NCI-H446 (cell line): ENCODE measurements at places on chromosomes 1 and 21.

GRCh38 chr21:20404915-20405314 is 593.3 kb upstream of the NCAM2 start:
- DNase-seq, result no peak

DNA sequence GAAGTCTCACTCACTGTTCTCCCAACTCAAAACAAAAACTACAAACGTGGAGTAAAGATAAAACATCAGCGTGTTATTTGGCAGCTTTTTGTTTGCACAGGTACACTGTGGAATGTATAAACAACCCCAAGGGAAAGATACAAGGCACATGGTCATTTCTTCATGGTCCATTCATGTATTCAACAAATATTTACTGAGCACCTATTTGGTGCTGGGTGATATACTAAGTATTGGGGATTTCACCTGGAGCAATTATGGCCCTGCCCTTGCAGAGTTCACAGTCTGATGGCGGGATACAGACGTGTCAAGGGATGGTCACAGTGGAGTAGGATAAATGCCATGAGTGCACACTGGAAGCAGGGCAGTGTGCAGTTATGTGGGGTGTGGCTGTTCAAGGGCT is 136.1 kb downstream of the SPATA46 start:
- no peak for DNase-seq

- DNase-seq, result no peak
Observed at GRCh38 chr1:215076322-215076721, 6.2 kb upstream of the KCNK2 start.

GRCh38 chr1:54069791-54070170 is 16.4 kb downstream of the TCEANC2 start:
- peak; percentile 46 for DNase-seq

DNA sequence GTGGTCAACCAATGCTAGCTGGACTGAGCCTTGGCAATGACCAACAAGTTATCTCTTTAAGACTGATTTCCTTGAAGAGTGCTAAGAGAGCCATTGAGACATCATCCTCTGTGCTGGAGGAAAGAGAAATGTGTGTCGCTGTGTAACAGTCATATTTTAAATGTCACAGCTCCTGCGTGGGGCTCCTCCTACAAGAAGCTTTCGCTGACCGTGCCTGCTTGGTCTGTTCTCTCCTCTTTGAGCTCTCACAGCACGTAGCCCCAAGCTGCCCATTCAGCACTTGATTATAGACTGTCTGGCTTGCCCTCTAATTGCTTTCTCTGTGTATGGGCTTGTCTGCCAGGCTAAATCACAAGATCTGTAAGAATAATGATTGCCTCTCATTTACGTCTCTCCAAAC is 221.3 kb downstream of the FOXD2 start:
- no peak for DNase-seq

DNA sequence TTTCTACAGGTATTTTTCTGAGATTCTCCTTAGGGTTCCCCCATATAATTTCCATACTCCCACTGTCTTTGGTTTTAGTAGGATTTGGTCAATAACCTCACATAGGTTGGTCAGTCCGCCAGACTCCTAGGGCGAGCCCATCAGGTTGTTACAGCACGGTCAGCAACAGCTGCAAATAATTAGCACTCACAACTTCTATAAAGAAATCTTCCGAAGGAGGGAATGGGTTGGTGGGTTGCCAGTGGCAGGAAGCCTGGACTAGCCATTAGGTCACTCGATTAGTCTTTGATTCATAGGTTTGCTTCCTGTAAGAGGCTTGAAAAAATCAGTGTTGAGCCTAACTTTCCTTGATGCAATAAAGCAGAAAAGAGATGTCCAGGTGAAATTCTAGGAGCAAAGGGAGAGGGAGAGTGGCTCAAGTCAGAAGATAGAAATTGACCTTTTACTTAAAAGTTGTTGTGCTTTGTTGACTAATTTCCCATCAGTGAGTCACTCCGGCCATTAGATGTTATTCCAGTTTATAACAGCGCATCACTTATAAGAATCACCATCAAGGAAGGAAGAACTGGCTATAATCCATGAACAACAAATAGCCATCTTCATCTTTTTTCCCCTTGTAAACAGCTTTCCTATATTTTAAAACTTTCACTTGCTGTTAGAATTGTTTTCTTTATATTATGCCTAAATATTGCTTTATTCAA is 88.3 kb downstream of the TPR start:
- DNase-seq, result no peak

GRCh38 chr21:34882719-34883131 is 166.4 kb downstream of the RUNX1 start:
- DNase-seq, result no peak

- DNase-seq, result peak; percentile 73
Observed at GRCh38 chr1:212566522-212567479, 41.8 kb upstream of the ATF3 start.

GRCh38 chr1:1123581-1124507 is 8.0 kb upstream of the C1orf159 start:
- peak; percentile 62 for DNase-seq

- DNase-seq, result peak; percentile 90
Observed at GRCh38 chr1:222618001-222618879, at the start of gene MIA3. Gene MIA3 (plus strand): TSS chr1:222618097. CDS start chr1:222618111, 14 bp downstream.

DNA sequence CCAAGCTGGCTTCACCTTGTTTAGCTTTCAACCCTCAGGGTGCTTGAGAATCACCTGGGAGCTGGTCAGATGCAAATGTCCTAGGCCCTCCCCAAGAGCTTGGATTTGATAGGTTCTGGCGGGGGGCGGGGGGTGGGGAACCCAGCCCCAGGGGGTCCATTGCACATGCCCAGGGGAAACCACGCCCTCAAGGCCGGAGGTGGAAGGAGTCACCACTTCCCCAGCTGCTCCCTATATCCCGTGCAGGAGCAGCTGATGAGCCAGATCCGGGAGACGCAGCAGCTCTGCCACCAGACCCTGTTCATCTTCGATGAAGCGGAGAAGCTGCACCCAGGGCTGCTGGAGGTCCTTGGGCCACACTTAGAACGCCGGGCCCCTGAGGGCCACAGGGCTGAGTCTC is 5.8 kb downstream of the TOR3A start:
- DNase-seq, result no peak

DNA sequence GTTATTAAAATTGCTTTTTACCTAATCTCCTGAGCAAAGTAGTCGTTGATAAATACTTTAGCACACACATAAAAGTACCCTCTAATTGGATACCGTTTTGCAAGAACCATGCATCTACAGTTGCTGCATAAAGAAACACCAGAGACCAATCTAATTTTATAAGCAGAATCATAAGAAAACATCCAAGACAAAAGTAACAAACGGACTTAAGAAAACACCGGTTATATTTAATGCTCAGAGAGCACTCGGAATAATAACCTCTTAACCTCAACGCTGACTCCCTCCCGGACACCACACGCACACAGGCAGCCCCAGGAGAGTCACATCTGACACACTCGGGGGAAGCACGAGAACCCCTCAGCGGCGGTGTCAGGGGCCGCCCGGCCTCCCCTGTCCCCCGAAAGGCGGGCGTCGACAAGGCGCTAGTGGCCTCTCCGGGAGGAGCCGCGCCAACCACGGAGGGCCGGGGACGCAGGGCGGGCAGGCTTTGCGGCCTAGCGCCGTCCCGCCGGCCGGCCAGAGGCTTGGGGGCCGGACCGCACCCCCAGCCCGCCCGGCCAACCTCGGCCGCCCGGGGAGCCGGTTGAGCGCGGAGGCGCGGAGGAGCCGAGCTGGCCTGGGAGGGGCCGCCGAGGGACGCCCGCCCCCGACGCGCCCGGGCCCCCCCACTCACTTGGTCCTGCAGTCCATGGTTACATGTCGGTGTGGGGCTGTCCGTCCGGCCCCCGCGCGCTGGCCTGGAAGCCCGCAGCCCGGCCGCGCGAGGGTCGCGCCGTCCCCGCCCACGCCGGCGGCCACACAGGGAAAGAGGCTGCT is 606 bp downstream of the DENND1B start:
- DNase-seq, result peak; percentile 41

GRCh38 chr1:234772345-234773147 is 162.6 kb upstream of the IRF2BP2 start:
- DNase-seq, result no peak

- no peak for DNase-seq
Observed at GRCh38 chr1:232587141-232588008, 42.6 kb downstream of the SIPA1L2 start.

DNA sequence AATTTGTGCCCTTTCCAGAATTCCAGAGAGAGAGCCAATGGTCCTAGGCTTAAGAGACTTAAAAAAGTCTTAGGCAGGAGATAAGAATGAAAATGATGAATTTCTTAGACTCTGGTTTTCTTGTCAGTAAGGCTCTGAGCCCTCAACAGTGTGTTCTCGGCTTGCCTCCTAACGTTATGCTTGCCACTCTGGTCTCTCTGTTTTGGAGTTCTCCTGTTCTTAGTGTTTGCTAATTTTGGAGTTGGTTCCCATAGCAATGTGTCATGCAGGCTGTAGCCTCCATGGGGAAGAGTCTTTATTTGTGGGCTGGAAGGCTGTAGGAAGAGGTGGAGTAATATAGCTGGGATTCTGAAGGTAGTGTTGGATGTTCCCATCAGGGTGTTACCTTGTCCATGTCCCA is 19.9 kb downstream of the TBX19 start:
- no peak for DNase-seq

DNA sequence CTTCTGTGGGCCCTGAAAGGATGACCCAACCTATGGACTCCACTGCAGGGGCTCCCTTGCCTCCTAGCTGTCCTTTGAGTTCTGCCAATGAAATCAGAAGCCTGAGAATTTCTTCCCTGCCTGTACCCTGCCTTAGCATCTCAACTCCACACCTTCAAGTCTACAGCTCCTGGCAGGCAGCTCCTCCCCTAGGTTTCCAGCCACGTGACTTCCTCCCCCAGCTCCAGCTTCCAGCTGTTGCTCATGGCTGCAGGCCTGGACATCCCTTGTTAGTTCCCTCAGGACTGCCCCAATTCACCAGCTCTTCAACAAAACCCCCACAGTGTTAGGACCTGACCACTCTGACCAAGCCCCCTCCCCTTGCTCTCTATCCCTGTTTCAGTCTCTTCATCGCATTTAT is 2.4 kb downstream of the RCAN1 start:
- no peak for DNase-seq

GRCh38 chr21:43817157-43818086 is 28.0 kb downstream of the RRP1 start:
- no peak for DNase-seq

- no peak for DNase-seq
Observed at GRCh38 chr1:204867666-204868339, 2.9 kb upstream of the NFASC start.

DNA sequence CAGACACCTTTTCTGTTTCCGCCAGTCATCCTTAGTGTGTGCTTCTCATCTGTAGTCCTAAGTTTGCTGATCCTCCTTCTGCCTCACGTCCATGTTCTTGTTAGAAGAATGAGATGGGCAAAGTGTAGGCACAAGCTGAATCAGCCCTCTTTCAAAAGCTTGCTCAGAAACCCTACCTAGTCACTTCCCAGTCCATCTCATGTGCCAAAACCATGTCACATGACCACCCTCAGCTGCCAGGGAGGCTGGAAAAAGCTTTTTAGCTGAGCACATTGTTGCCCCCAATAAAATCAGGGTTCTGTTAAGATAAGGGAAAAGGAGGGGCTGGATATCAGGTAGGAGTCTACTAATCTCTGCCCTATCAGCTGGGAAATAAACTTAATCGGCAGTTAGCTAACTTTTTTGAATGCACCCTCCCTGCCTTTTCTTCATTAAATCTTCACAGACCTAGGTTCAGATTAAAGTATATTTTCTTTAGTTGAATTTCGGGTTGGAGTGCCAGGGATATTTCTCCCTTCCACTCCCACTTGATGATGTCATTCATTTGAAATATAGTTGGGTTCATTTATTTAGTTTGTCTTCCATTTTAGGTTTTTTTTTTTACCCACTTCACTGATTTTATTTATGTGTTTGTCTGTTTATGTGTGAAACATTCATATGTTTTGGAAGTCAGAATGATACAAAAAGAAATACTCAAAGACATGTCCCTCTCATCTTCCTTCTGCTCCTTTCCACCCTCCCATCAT is 129.2 kb downstream of the ROR1 start:
- DNase-seq, result peak; percentile 59

DNA sequence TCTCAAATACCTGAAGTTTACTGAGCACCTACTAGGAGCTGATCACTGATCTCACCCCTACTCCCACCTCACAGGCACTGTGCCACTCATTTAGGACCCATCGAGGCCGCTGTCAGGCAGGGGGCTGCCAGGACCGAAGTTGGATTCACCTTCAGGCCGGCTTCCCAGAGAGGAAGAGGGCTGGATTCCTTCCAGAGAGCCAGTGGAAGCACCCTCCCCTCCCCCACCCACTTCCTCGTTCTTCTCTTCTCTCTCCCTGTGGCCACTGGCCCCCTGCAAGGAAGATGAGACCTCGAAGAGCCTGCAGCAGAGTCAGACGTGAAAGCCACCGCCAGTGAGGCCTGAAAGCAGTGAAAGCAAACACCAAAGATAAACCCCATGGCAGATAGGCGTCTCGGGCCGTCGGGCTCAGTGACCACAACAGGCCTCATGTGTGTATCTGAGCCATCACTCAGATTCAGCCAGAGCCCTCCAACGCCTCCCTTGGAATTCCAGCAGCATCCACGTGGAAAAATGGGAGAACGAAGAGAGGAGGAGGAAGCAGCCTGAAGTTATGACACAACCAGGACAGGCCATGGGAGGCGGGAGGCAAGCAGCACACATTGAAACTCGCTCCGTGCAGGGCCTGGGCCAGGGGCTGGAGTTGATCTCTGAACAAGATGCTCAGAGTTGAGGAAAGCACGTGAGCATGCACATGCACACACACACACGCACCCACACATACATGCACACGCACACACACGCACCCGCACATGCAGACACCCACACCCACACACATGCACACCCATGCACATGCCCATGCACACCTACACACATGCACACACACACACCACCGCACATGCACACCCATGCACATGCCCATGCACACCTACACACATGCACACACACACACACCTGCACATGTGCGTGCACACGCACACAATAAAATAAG is 6.2 kb upstream of the AGTRAP start:
- no peak for DNase-seq
